Stimulated activated CD8-positive, alpha-beta memory T cell treated with anti-CD3 and anti-CD28 coated beads, Interleukin-4, amount 100 ng/mL, for 48 hours (primary cell): ENCODE measurements at places on chromosomes 5 and 9.

GRCh38 chr5:56666901-56667300, 148.4 kb upstream of the MAP3K1 start:
- DNase-seq: no peak

DNA sequence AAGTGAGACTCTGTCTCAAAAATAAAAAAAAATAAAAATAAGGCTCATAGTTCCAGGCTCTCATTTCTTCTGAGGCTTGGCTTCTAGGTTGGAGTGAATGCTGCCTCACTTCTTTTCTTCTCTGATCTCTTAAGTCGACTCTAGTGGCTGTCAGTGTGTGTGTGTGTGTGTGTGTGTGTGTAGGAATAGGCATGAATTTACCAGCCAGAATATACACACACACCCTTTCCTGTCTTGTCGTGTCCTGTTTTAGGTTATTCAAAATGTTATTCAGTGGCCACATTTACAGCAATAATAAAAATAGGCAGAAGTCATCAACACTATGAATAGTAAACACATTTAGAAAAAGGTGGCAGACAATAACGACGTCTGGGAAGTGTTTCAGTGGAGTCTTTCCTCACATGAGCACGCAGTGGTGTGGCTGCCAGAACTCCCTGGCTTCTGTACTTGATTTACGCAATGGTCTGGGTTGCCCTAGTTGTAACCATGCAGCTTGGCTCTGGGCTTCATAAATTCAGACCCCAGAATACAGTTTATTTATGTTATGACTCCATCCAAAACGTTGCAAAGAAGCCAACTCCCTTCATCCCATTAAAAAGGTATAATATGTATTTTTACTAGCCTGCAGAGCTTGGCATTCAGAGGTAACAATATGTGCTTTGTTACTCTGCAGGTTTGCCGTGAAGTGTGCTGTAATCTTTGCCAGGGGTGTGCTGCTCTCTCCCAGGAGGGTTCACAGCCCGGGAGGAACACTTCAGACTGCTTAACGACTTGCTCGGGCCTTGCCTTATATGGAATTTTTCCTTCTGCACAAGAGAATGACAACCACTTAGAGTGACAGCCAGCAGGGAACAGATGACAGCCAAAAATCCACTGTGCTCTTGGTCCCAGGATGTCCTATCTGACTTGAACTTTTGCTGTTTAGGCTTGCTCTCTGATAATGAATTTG, 34.4 kb upstream of the PALM2AKAP2 start:
- DNase-seq: no peak

DNA sequence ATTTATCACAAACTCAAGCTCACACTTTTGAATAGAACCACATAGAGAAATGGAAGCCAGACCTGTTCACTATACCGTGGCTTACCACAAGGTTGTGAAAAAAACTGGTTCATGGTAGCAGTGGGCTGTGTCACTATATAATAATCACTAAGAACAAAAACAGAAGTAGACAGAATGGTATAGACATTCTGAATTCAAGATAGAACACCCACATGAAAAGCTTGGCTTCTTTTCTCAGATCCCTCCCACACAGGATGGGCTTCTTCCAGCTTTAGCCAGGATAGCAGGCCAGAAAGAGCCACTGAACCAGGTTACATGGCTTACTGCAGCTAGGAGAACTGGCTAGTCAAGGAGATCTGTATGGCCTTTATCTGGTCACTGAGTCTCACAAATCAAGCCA, 6.1 kb upstream of the NRG2 start:
- DNase-seq: no peak

DNA sequence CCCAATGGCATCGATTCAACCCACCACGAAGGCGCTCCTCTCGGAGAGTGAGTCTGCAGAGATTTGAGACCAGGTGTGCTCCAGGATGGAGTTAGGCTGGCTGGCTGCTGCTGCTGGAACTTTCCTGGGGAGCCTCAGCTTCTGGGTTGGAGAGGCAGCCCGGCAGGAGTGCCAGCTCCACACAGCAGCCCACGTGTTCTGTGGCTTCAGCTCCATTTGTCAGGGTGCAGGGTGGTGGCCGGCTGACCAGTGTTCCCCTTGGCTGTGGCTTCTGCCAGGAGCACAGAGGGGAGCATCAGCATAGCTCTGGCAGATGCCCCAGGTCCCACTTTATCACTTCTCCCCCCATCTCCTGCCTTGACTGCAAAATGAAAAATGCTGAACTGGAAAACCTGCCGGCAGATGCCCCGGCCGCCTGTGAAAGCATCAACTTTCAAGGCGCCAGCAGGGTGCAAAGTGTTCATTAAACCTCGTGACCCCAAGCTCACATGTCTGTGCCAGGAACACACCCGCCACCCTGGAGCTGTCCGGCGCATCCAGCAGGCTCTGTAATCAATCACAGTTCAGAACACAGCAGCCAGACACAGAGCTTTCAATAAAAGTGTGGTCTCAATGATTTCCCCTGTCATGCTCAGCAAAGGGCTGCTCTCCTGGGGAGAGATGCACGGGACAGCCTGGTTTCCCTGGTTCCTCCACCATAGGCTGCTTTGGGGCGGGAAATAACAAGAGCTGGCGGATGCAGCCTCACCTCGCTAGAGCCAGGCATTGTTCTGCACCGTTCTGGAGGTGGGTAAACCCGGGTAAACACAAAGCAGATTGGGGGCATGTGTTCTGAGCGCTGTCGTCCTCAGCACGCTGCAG, 53.2 kb downstream of the TRIP13 start:
- DNase-seq: no peak

- no peak for DNase-seq
These were observed 33.5 kb upstream of the SNAPC3 start for GRCh38 chr9:15389173-15389572.

GRCh38 chr9:123678038-123678877, 251.7 kb downstream of the DENND1A start:
- no peak for DNase-seq

- DNase-seq: no peak
These were observed 18.8 kb upstream of the KCNIP1 start for GRCh38 chr5:170484847-170485615.

DNA sequence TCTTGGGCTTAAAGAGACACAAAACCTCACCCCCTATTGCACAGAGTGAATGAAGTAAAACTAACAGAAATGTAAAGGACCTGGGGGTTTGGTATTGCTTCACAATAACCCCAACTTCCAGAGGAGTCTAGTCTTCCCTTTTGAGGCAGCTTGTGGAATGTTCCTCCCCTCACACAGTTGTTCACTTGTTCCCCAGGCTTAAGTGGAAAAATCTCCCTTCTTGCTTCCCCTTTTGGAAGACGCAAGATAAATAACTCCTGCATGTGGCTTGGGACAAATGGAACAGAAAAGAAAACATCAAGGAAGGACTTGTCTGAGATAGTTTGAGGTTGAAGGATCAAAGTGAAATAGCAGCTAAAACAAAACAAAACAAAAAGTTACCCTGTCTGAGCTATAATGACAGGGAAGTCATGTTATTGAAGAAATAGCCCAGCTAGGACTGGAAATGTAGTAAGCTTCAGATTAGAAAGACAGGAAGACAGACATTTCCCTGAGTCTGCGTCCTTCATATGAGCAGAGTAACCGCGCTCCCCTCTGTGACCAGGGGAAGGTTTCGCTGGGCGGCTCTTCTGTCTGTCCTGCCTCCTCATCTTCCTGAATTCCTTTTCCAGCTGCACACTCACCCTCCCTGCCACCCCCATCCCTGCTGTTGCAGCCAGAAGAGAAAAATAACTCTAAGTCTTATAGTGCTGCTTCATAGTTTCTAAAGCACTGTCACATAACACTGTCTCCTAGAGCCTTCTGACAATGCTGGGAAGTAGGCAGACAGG, 8.8 kb downstream of the SPARC start:
- DNase-seq: no peak

DNA sequence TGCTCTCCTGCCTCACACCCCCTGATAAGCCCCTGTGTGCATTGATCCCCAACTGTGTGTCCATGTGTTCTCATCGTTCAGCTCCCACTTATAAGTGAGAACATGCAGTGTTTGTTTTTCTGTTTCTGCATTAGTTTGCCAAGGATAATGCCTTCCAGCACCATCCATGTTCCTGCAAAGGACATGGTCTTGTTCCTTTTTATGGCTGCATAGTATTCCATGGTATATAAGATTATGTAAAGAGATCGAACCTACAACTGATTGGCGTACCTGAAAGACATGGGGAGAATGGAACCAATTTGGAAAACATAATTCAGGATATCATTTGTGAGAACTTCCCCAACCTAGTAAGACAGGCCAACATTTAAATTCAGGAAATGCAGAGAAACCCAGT, 32.4 kb downstream of the ANKRD33B start:
- DNase-seq: no peak

GRCh38 chr5:2320611-2321010, 430.9 kb downstream of the IRX2 start:
- no peak for DNase-seq

DNA sequence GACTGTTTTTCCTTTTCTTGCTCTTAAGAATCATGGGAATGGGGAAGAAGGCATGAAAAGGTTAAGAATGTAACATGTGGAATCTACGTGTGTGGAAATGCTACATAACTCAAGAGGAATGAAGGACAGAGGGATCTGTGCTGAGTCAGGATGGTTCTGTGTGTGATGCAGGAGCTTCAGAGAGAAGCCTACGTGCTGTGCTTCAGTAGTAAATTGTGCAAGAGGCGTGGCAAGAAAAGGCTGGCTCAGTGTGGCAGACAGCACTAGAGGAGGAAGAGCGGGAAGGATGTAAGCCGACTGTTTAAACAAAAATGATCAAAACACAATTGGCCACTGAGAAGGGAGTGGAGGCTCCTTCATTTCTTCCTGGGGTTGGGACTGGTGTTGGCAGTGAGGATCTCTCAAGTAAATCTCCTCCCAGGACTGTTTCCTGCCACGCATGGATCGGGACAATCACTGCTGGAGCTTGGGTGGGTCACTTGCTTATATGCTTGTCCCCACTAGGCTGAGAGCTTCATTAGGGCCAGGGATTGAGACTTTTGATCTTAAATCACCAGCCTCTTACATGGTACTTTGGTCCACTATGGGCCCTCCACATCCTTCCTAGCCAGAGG, 59.4 kb upstream of the BASP1 start:
- DNase-seq: no peak

- DNase-seq: no peak
These were observed 269.4 kb upstream of the MVB12B start for GRCh38 chr9:126057121-126057825.

- DNase-seq: no peak
These were observed 102.4 kb upstream of the SMC2 start for GRCh38 chr9:103991698-103992097.

- no peak for DNase-seq
These were observed 330.6 kb downstream of the CHSY3 start for GRCh38 chr5:130234816-130235215.

DNA sequence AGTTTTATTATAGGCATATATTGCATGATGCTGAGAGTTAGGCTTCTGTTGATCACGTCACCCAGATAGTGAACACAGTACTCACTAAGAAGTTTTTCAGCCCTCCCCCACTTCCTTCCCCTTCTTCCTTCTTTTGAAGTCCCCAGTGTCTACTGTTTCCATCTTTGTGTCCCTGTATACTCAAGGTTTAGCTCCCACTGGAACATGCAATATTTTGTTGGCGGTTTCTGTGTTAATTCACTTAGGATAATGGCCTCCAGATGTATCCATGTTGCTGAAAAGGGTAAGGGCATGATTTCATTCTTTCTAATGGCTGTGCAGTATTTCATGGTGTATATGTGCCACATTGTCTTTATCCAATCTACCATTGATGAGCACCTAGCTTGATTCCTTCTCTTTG, 764.3 kb downstream of the MTRR start:
- DNase-seq: no peak

- no peak for DNase-seq
These were observed 477.0 kb downstream of the CCDC171 start for GRCh38 chr9:16029796-16030363.

- no peak for DNase-seq
These were observed 19.9 kb downstream of the GPX3 start for GRCh38 chr5:151040211-151040747.

- DNase-seq: no peak
These were observed 26.7 kb downstream of the NCBP1 start for GRCh38 chr9:97660340-97660739.

GRCh38 chr5:36505021-36505420, 101.4 kb upstream of the SLC1A3 start:
- DNase-seq: no peak
